Left ventricle myocardium inferior (tissue), 1 donor: ENCODE measurements at places on chromosomes 4 and X. TPM values are rescaled to one million over a fixed set of nuclear protein-coding genes. Genes with fewer than 3 reads are reported as not detected.

- no peak for DNase-seq
Measured at GRCh38 chrX:6885396-6885795, 262.1 kb upstream of the STS start.

Gene GYPB
- not detected for total RNA-seq

Gene NDP
- not detected for total RNA-seq

Gene SOX3
- not detected for total RNA-seq

- DNase-seq = no peak
Measured at GRCh38 chr4:93466446-93466845, 362.1 kb upstream of the ATOH1 start.

Gene GAGE1
- total RNA-seq = not detected

Gene ADRA2C
- 4.5 TPM for total RNA-seq

GRCh38 chr4:36011381-36011780 lies 232.9 kb downstream of the ARAP2 start:
- DNase-seq = no peak
